Diencephalon (tissue), 1 donor: ENCODE measurements at places on chromosomes 7 and 10. TPM values are rescaled to one million over a fixed set of nuclear protein-coding genes. Genes with fewer than 3 reads are reported as not detected.

RPP38 gene
- 10.1 TPM for total RNA-seq

TACC2 gene
- 21.2 TPM for total RNA-seq

BAZ1B gene
- 52.1 TPM for total RNA-seq

FEZF1 gene
- 12.2 TPM for total RNA-seq

CFAP69 gene
- 9.2 TPM for total RNA-seq

OR2A7 gene
- 0.69 TPM for total RNA-seq

DHTKD1 gene
- total RNA-seq = 66.2 TPM
